ENCODE measurements at places on chromosomes 12 and 14.

GRCh38 chr12:9214534-9214933 is 6.3 kb upstream of the PZP start:
- no peak for DNase-seq

DNA sequence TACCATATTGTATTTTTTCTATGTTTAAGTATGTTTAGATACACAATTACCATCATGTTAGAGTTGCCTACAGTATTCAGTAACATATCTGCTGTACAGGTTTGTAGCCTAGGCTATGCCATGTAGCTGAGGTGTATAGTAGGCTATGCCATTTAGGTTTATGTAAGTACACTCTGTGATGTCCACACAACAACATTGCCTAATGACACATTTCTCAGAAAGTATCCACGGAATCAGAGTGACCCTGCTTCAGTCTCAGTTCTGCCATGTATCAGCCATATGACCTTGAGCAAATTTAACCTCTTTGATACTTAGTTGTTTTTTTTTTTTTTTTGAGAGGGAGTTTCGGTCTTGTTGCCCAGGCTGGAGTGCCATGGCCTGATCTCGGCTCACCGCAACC is 12.7 kb downstream of the SUSD6 start:
- no peak for DNase-seq

GRCh38 chr14:93688239-93688666 is 100.0 kb downstream of the PRIMA1 start:
- DNase-seq, result no peak

DNA sequence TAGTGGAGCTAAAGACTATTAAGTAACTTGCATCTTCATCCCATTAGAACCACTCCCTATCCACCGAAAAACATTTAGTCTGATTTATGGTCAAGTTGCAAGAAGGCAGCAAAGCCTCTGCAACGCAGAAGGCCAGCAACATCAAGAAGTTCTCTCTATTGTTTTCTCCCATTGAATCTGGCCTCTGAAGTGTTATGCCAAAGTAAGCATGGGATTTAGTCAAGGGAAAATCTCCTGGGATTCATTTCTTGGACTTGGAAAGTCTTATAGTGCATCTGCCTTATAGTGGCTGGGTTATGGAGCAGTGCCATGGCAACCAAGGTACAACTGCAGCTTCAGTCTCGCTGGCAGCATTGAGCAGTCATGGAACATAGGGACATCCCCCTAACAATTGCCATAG is 87.7 kb upstream of the KRR1 start:
- no peak for DNase-seq

DNA sequence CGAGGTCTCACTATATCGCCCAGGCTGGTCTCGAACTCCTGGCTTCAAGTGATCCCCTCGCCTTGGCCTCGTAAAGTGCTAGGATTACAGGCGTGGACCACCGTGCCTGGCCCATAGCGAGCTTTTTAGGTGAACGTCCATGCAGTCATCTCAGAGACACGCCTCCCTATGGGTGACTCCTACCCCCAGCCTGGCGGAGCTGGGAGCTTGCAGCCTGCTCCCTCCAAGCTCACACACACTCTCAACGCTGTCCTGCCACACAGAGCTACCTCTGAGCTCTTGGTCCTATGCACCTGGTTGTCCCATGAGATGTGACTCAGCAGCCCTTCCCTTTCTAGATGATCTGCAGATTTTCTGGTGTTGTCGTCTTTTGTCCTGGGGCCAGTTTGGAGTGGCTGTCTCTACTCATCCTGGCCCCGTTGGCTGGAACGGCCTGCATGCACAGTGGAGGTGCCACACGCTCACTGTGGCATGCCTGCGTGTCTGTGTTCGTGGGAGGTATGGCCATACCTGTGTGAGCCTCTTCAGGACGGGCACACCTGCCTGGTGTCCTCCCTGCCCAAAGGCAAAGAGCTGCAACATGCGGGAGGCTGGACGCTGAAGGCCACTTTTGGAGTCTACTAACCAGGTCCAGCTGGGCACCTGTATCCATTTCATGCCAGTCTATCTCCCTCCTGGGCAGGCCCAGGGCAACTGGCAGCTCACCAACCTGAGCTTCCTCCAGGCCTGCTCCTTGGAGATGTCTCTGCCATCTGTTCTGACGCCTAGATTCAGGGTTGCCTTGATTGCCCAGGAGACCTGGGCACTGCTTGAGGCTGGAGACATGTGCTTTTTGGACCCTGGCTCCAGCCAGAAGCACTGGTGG is 18.1 kb downstream of the CABP1 start:
- no peak for DNase-seq

- no peak for DNase-seq
These were observed 57.6 kb downstream of the PRKAB1 start for GRCh38 chr12:119725523-119725922.

DNA sequence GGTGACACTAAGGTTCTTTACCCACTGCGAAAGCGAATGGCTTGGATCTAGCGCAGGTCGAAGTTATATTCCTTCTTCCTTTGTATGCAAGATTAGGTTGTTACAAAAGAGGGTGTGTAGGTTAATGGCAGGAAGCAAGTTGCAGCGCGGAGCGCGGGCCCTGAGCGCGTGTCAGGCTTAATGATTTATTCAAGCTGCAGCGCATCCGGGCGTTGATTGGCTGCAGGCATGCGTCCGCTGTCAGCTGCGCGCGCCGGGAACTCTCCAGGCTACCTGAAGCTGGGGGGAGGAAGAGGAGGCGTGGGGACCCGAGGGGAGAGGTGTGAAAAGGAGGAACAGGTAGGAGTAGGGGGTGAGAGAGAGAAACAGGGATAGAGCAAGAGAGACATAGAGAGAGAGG is 7.4 kb downstream of the ASCL1 start:
- no peak for DNase-seq

DNA sequence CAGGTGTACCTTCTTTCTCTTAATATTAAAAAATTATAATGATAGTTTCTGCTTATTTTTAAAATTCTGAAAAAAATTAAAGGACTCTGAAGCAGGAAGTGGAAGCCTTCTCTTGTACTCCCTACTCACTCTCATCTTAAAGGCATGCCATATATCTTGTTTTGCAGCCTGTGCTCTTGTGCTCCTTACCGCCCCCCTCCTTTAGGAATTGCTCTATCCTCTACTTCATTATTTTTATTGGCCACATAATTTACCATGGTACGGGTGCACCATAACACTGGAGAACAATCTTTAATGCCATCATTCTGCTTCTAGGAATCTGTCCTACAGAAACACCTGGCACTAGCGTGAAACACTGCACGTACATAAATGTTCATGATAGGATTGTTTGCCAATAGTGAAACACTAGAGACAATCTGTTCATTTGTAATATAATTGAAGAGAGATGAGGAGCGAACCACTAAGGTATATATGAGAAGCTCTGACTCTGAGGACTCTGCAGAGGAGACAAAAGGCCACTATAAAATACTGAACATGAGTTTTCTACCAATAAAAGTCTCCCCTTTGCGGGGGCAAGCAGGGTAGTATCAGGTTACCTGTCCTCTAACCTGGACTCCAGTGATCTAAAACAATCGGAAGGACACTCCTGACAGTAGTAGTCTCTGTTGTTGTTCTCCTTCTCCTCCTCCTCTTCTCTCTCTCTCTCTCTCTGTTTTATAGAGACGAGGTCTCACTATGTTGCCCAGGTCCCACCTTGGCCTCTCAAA is 6.3 kb upstream of the NYNRIN start:
- no peak for DNase-seq

DNA sequence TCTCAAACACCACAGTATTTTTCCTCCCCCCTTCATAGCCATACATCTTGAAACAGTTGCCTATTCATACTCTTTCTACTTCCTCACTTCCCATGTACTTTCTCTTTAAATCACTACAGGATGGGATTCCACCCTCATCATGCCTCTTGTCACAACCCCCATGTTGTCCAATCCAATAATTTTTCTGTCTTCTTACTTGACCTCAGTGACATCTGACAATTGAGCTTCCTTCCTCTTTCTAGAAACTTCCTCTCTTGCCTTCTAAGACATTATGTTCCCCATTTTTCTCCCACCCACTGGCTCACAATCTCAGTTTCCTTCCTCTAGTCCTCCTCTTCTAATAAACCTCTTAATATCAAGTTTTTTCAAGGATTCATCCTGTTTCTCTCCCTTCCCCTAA is 5.3 kb downstream of the C2CD5 start:
- DNase-seq, result no peak

- no peak for DNase-seq
These were observed 425.8 kb upstream of the ATXN7L3B start for GRCh38 chr12:74111688-74112360.

All from posterior vena cava (tissue), 2 donors.